ENCODE measurements at places on chromosomes 1 and 21. TPM values are rescaled to one million over a fixed set of nuclear protein-coding genes. Genes with fewer than 3 reads are reported as not detected.

Gene KRTAP8-1
- total RNA-seq: not detected

Gene ATXN7L2
- total RNA-seq: 2.9 TPM

Gene KIF26B
- 9.8 TPM for total RNA-seq

Gene RXFP4
- total RNA-seq: not detected

Gene TAS1R1
- total RNA-seq: not detected

Gene FAM110D
- total RNA-seq: 5.1 TPM

Gene CACNA1E
- not detected for total RNA-seq

Gene KCNK1
- total RNA-seq: not detected

Gene C2CD4D
- not detected for total RNA-seq

Gene IL23R
- not detected for total RNA-seq

Gene SLC35F3
- not detected for total RNA-seq

Gene OR2T11
- not detected for total RNA-seq

Gene RIMS3
- 8.9 TPM for total RNA-seq

Gene HSD3B2
- not detected for total RNA-seq

Gene RNPC3
- 6.5 TPM for total RNA-seq

Gene PSEN2
- total RNA-seq: 49.3 TPM

Gene CNIH3
- total RNA-seq: 3.9 TPM

Gene ERICH3
- total RNA-seq: not detected

Gene NDUFV3
- 45.5 TPM for total RNA-seq

Gene LAMC1
- 44.7 TPM for total RNA-seq

Gene GGPS1
- total RNA-seq: 35.0 TPM

Gene CD2
- not detected for total RNA-seq

Measured in G401 (cell line).